ENCODE measurements at places on chromosomes 1 and 21.

- peak; percentile 17 for DNase-seq
These were observed 470.9 kb downstream of the SMYD3 start for GRCh38 chr1:246036175-246036574.

DNA sequence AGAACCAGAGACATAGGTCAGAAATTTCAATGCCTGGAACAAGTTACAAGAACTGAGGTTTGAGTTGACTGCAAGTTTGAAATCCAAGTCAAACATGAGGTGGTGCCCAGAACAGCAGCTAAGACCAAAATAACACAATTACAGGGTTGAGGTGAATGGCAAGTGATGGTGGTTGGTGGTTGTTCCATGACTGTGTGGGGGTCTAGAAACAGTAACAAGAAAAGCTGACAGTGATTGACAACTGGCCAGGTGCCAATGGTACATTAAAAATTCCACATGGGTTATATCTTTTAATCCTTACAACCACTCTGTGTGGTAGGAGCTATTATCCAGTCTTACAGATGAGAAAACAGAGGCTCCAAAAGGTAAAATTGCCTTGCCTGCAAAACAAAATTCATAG lies 32.0 kb downstream of the RIMS3 start:
- DNase-seq, result no peak

DNA sequence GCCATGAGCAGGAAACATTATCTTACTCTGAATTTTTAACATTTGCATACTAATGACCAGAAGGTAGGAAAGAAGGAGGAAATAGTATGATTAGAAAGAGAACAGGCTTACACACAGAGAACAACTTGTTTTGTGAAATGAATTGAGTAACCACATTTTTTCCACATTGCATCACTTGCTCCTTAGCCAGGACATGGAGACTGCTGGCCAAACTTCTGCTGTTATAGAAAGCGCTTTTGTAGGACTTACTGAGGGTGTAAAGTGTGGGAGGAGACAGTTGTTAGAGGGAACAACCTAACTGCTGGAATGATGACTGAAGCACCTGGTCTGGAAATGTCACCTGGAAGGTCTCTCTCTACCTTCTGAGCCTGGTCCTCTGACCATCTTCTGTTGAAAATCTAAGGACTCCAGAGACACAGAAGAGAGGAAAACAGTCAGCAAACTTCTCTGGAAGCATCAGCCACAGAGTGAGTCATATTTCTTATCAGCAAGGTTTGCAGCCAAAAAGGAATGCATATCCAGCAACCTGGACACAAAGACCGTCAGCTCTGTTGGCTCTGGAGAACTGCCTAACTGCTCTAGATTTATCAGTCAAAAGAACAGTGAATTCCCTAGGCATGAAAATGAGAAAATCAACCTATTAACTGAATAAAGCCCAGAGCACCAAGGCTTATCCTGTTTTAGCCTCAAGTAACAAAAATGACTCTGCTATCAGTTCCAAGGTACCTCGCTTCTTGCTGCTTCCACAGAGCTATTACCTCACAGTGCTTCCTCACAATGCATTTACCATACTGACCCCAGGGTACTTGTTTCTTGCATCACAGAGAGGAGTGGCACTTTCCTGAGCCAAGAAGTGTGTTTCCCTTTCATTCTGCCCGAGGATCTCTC lies 88.0 kb upstream of the SLFNL1 start:
- peak; percentile 74 for DNase-seq

GRCh38 chr1:228900886-228901392 lies 165.7 kb downstream of the RHOU start:
- DNase-seq, result no peak

DNA sequence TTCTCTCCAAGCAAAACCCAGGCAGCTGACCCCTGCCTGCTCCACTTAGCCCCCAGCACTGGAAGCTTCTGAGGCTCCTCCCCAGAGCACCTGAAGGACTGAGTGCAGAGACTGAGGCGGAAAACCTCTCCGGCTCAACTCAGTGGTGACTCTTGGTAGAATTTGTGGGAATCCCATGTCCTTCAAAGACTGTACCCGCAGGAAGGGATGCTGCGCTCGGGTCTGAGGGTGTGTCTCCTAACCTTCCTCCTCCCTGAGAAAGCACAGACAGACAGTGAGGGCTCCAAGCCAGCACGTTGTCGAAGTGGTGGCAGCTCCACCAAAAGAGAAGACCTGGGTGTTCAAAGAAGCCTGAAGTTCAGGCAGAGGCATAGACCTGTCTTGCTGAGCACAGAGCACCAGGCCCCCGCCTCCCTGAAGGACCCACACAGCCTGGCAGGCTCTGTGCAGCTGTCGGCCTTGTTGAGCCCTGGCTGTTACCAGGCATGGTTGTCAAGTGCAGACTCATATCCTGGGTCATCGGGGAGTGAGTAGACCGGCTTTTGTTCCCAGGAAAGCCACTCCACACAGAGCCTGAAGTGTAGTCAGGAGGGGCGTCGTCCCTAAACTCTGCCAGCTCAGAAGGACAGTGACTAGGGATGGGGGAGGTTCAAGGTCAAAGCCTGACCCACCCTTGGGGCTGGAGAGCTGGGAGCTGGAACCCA lies 36.7 kb downstream of the CSMD2 start:
- DNase-seq, result no peak

- DNase-seq, result no peak
These were observed 142.2 kb upstream of the CACNA1E start for GRCh38 chr1:181341026-181341632.

- DNase-seq, result peak; percentile 33
These were observed 9.4 kb downstream of the IPO9 start for GRCh38 chr1:201838381-201838780.

DNA sequence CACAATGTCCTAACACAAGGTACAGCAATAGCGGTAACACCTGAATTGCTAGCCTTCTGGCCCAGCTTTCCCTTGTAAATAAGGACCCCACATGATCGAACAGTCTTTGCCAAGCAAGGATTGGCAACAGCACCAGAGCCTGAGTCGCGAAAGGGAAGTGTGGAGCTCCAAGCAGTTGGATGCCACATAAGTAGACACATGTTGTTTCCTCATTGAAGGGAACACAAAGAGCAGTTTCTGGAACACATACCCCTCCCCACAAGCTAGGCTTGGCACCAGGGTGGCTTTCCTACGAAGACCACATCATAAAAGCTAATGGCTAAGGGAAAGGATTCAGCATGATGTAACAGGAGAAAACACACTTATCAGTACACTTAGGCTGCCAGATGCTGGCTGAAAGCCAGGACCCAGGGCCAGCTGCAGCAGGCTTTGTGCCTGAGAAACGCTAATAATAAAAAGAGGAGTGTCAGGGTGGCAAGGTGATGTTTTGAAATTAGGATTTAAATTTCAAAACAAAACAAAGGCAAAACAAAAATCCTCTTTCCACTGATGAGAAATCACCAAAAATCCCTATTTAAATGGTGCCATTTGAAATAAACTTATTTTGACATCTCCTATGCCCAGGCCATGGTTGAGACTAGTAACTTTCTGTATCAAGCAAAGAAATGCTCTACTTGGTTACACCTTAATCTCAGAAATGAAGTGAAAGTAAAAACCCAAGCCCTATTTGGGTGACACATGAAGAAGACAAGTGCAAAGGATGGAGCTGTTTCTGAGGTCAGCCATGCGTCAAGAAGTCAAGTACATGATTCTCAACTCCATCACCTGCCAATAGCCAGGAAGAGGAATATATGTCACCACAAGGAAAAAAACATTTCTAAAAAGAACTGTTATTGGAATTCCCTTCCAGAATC lies 11.9 kb upstream of the CPLANE2 start:
- peak; percentile 67 for DNase-seq

DNA sequence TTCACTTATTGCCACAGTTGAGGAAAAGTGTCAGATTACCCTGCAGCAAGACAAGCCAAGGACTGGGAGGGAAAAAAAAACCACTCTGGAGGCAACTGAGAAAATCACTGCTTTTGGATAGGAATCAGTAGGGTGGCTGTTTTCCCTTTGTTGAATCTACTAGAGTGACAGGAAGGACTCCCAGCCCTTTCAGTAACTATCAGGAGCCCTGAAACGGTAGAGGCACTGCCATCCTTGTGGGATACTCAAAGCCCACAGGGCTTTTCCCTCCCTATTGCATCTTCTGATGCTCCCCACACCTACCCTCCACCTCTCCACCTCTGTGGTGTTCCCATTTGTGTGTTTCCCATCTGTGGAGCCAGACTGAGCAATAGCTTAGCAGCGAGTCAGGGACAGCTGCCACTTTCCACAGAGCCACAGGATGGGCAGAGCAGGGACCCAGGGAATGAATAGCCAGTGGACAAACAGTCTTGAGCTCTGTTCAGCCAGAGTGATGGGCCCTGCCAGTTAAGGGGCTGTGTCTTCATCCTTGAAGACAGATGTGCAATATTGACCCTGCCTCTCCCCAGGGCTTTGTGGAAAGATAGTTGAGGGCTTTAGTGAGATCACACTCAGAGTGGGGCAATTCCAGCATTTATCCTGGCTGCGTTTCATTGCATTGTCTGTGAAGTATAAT lies 13.9 kb downstream of the UBIAD1 start:
- DNase-seq, result peak; percentile 31

GRCh38 chr1:228552596-228553176 lies 65.5 kb downstream of the RNF187 start:
- no peak for DNase-seq

DNA sequence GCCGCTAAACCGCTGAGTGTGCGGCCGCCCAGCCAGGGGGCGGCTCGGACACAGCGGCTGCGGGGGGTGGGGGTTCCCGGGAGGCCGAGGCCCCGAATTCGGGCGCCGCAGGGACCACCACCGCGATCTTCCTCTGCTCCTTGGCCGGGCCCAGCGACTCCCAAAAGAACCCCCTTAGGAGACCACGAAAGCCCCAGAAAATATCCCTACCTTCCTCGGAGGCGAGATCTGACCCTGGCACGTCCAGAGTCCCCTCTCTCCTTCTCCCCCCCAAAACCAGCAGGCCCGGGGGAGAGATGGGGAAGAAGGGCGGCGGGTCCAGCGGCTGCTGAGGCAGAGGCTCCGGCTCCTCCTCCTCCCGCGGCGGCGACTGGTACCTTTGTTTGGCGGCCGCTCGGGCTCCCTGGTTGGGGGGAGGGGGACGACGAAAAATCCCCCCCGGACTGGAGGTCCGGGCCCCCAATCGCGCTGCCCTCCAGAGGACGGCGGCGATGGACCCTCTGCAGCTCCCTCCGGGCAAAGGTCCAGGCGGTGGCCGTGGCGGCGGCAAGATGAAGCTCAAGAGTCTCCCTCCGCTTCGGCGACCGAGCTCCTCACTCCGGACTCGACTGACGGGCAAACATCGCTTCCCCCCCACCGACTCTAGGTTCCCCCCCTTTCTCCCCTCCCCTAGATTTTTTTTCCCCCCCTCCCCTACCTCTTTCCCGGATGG lies at the start of gene ARID4B:
Gene ARID4B, minus strand, starts transcription at position 621 of the 712 bp plus-strand sequence. CDS start 1,260 bp downstream, outside the sequence.
- DNase-seq, result peak; percentile 95
